ENCODE measurements at places on chromosomes 1 and 21.

DNA sequence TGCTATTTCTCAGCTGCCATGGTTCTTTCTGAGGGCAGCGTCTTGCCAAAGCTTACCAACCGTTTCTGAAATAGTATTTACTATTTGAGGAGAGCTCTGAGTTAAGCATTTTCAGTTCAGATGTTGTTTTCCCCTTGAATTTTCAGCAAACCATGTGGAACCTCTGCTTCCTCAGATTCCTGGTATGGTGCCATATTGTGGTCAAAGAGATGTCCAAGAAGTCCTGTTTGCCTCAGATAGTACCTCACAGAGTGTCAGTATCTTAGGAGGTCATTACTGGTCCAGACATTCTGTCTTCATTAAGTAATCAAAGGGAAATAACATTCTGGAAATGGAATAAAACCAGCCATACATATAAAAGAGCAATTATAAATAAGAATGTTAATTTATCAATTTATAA, 36.6 kb downstream of the VANGL2 start:
- no peak for DNase-seq

DNA sequence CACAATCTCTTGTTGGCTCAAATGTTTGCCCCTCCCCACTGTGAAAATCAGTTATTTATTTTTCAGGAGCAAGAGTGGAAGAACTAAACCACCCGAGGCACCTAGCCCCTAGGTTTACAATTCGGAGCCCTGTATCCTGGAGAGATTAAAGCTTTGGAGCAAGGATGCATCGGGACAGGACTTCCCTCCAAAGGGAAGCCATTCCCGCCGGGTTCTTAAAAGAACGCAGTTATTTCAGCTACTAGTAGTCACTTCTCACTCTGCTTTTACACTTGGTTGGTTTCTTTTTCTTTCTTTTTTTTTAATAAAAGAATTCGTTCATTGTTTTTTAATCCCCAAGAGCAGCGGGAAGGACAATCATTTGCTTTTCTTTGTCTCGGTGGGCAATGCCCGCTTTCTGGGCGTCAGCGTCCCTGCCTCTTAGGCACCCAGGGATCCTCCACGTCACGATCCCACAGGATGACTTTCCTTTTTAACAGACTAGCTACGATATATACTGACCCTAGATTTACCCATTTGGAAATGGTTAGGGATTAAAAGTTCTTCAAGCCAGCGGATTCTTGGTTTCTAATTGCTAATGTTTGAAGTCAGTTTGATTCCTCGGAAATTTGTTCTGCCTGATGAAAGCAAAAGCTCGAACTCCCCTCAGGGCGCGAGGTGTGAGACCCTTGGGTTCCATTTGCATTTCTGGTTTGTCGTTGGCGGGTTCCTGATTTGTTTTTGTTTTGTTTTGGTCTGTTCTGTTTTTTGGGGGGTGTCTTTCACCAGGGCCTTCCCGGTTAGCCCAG, 9.0 kb downstream of the TBX15 start:
- DNase-seq = no peak

- no peak for DNase-seq
Observed at GRCh38 chr1:31020007-31020790, 45.3 kb downstream of the PUM1 start.

DNA sequence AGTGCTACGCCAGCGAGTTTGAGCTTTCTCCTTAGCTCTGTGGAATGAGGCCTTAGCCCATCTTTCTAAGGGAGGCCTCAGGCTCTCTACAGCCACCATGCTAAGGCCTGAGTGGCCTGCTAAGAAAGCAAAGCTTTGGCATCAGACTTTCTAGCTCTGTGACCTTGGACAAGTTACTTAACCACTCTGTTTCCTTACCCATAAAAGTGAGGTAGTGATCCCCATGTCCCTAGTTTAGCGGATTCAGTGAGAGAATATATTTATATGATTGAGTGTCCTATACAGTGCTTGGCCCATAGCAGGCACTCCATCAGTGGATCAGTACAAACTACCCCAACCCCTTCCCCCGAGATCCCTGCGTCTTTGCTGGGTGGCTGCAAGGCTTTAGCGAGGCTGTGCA, 4.0 kb downstream of the POGK start:
- DNase-seq = no peak

DNA sequence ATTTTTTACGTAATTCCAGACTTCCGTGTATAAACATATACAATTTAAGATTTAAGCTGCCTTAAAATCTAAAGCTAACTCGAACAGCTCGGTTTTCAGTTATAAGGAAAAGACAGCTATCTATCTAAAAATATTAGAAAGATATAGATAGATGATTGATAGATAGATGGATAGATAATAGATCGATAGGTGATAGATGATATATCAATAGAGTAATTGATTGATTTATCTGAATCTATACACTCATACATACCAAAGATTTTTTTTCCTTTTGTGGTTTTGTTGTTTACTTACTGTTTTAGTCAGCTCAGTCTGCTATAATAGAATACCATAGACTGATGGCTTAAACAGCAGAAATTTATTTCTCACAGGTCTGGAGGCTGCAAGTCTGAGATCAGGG, 278.5 kb upstream of the PLD5 start:
- no peak for DNase-seq
